ENCODE measurements at places on chromosomes 5 and 9. TPM values are rescaled to one million over a fixed set of nuclear protein-coding genes. Genes with fewer than 3 reads are reported as not detected.
A peak's percentile ranks its signal among the peaks of the same experiment; 100 is the strongest.

TEK gene
- not detected for polyA plus RNA-seq

GRCh38 chr9:79382044-79382443, 189.7 kb upstream of the TLE4 start:
- H3K4me3 ChIP-seq: no peak overlapping the region
- H3K4me1 ChIP-seq: no peaks in the 10 kb centered on the region
- no peak for DNase-seq
- no peak overlapping the region for H3K27ac ChIP-seq
- H3K36me3 ChIP-seq: no peaks in the 10 kb centered on the region

GDNF gene
- polyA plus RNA-seq: not detected

- H3K36me3 ChIP-seq: no peaks in the 10 kb centered on the region
Observed at GRCh38 chr9:22446950-22447617, 460 bp downstream of the DMRTA1 start.

PCDHB4 gene
- not detected for polyA plus RNA-seq

NFIB gene
- not detected for polyA plus RNA-seq

FCHO2 gene
- 9.9 TPM for polyA plus RNA-seq

DNA sequence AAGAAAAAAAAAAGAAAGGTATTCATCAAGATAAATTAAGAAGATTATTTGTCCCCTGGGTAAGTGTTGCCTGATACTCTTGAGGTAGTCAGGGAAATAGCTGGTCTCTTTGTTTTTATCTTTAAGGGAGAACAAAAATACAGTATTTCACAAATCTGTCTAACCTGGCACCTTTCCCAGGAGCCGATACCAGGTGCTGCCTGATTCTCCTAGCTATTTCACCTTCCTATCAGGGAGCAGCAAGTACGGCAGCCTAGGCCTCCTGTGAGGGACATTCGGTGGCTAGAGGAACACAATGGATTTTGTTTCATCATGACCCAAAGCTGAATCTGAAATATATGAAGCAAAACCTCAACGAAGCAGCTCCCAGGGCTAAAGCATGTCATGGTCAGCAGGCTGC, 86.0 kb downstream of the TARS1 start:
- DNase-seq: no peak
- H3K27ac ChIP-seq: no peak overlapping the region
- no peaks in the 10 kb centered on the region for H3K4me1 ChIP-seq
- H3K36me3 ChIP-seq: no peaks in the 10 kb centered on the region

GRCh38 chr5:154251529-154251928, 61.0 kb downstream of the GALNT10 start:
- H3K27ac ChIP-seq: no peak overlapping the region
- H3K4me1 ChIP-seq: no peaks in the 10 kb centered on the region
- no peaks in the 10 kb centered on the region for H3K36me3 ChIP-seq

- DNase-seq: no peak
- no peaks in the 10 kb centered on the region for H3K27me3 ChIP-seq
- no peak overlapping the region for H3K4me3 ChIP-seq
- H3K36me3 ChIP-seq: no peaks in the 10 kb centered on the region
- no peak overlapping the region for H3K27ac ChIP-seq
Observed at GRCh38 chr9:131835151-131835910, 95.5 kb upstream of the RAPGEF1 start.

GRCh38 chr5:122871661-122872060, 26.2 kb downstream of the SNX24 start:
- no peaks in the 10 kb centered on the region for H3K27me3 ChIP-seq
- DNase-seq: no peak
- peaks cover 16% of the 10 kb centered on the region for H3K36me3 ChIP-seq
- H3K4me3 ChIP-seq: no peak overlapping the region
- H3K4me1 ChIP-seq: peaks cover 8% of the 10 kb centered on the region

IRX2 gene
- not detected for polyA plus RNA-seq

- no peak overlapping the region for H3K4me3 ChIP-seq
- DNase-seq: no peak
- no peaks in the 10 kb centered on the region for H3K4me1 ChIP-seq
Observed at GRCh38 chr9:126304207-126304970, 22.2 kb upstream of the MVB12B start.

- no peaks in the 10 kb centered on the region for H3K27me3 ChIP-seq
- no peaks in the 10 kb centered on the region for H3K36me3 ChIP-seq
- no peak overlapping the region for H3K27ac ChIP-seq
- H3K4me3 ChIP-seq: no peak overlapping the region
- DNase-seq: no peak
Observed at GRCh38 chr5:3376611-3377010, 219.0 kb upstream of the IRX1 start.

ZBTB6 gene
- polyA plus RNA-seq: 1.7 TPM

DNA sequence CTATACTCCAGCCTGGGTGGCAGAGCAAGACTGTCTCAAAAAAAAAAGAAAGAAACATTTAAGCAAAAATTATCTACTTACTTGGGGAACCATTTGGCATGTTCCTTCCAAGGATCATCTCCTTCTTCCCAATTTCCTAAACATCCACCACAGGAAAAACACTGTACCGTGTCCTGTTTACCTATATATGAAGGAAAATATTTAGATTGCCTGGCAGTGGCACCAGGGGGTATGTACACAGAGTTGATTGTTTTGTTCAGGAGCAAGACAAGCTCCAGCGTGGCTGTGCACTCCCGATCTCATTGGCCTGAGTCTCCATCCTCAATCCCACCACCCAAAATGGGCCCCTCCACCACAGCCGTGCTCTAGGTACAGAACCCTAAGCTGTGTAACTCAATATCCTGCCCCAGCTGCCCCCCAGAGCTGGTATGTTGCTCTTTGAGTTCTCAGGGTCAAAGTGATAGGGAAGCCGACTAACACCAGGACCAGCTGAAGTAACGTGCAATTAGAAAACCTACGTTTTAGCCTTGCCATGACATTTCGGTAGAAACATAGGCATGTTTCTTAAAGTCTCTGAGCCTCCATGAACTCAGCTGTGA, 13.8 kb downstream of the NAIP start:
- no peak overlapping the region for H3K4me3 ChIP-seq
- H3K36me3 ChIP-seq: peaks cover 53% of the 10 kb centered on the region
- H3K4me1 ChIP-seq: peaks cover 12% of the 10 kb centered on the region

DNA sequence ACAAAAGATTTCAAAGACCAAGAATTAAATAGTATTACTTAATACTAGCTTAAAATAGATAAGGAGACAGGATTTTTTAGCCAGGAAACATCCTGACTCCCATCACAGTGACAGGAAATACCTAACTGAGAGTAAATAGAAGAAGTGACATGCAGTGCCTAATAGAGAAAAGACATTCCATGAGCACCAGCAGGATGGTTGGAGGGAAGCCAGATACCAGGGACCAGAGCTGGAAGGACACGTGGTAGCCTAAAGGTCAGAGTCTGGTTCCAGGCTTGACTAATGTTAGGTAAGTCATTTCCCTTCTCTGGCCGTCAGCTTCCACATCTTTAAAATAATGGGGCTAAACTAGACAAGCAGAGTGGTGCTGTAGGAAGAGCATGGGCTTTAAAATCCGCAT, 41.6 kb downstream of the CDK5RAP2 start:
- no peaks in the 10 kb centered on the region for H3K4me1 ChIP-seq
- peaks cover 67% of the 10 kb centered on the region for H3K36me3 ChIP-seq
- H3K4me3 ChIP-seq: no peak overlapping the region
- no peaks in the 10 kb centered on the region for H3K27me3 ChIP-seq
- no peak overlapping the region for H3K27ac ChIP-seq
- DNase-seq: no peak

DNA sequence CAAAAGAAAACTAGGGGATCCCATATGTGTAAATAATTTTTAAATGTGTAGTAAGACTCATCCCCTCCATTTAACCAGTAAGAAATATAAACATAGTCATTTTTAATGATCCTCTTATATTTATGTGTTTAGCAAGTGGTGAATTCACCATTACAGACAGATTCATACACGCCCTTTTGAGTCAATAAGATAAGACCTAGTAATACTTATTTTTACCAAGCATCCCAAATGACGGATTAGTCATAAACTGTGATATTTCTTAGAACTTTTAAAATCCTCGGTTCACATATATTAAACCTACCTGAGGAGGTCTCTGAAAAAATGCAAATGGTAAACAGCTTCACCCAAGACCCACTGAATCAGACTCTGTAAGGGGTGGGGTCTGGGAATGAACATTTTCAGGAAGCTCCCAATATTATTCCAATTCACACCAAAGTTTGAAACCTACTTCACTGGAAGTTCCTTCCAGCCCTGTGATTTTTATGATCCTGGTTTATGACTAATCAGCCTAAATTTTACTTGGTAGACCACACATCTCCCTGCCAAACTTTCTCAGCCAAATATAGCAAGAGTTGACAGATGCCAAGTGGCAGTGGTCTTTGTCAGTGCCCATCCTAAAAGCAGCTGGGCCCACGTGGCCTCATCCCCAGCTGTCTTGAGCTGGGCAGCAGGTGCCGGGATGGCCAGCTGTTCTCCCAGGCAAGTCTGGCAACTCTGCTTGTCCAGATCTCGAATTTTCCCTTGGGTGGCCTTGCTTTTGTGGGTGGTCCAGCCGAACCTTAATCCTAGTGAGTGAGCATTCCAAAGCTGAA, 559.0 kb upstream of the RGMB start:
- H3K4me1 ChIP-seq: no peaks in the 10 kb centered on the region
- no peak for DNase-seq
- no peaks in the 10 kb centered on the region for H3K36me3 ChIP-seq
- H3K27ac ChIP-seq: no peak overlapping the region

DNA sequence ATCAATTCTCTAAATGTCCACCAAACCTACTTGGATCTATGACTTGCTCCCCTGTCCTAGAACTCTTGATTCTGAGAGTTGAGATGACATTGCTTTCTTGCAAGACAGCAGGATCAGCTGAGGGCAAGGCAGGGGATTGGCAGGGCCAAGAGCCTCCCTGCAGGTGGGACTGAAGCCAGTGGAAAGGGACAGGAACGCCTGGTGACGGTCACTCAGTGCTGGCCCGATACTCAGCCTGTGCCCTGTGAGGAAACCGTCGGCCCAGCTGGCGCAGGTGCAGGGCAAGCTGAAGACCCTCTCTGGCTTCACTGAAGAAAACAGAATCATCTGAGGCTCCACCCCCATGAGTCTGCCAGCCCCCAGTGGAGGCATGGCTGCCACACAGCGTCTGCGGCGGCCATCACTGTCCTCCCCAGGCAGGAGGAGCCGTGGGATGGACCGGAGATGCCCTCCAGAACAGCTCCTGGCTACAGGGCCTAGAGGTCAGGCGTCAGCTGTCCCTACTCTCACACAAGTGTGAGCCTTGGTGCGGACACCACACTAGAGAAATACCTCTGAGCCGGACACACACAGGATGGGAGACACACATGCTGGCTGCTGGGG, 14.7 kb downstream of the UBAC1 start:
- DNase-seq: no peak
- H3K36me3 ChIP-seq: peaks cover 100% of the 10 kb centered on the region
- no peaks in the 10 kb centered on the region for H3K27me3 ChIP-seq
- no peaks in the 10 kb centered on the region for H3K4me1 ChIP-seq
- H3K27ac ChIP-seq: no peak overlapping the region

GRCh38 chr5:42131081-42131480, 206.0 kb downstream of the FBXO4 start:
- H3K36me3 ChIP-seq: no peaks in the 10 kb centered on the region
- no peak overlapping the region for H3K4me3 ChIP-seq
- H3K4me1 ChIP-seq: no peaks in the 10 kb centered on the region
- no peak for DNase-seq

GRCh38 chr9:124449381-124450151, 685 bp upstream of the ADGRD2 start:
- no peak for DNase-seq
- no peak overlapping the region for H3K27ac ChIP-seq
- no peaks in the 10 kb centered on the region for H3K36me3 ChIP-seq
- H3K4me3 ChIP-seq: no peak overlapping the region
- peaks cover 38% of the 10 kb centered on the region for H3K27me3 ChIP-seq

GRCh38 chr5:135560858-135561257, 17.9 kb downstream of the CXCL14 start:
- peaks cover 39% of the 10 kb centered on the region for H3K27me3 ChIP-seq
- DNase-seq: peak; percentile 82
- H3K36me3 ChIP-seq: no peaks in the 10 kb centered on the region
- no peaks in the 10 kb centered on the region for H3K4me1 ChIP-seq
- no peak overlapping the region for H3K4me3 ChIP-seq

DNA sequence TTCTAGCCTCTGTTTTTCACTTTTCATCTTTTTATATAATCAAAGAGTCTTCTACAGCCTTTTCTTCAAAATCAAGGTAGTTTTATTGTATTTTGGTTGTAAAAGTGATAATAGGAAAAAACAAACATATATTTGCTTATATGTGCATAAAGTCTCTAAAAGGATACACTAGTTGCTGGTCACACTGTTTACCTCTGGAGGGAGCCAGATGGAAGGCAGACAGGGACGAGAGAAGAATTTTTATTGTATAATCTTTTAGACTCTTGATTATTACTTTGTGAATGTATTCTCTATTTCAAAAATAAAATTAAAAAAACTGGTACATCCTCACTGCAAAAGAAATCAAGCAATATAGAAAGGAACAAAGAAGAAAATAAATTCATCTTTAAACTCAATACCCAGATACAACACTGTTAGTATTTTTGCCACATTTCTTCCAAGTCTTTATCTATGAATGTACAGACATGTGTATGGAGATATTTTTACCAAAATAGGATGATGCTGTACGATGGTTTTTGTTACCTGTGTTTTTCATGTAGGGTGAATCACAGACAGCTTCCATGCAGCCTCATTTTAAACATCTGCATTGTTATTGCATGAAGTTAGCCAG, 6.1 kb upstream of the RNF183 start:
- no peaks in the 10 kb centered on the region for H3K4me1 ChIP-seq
- no peak overlapping the region for H3K4me3 ChIP-seq

LRRC19 gene
- not detected for polyA plus RNA-seq

GRCh38 chr5:137035480-137035878, 463.6 kb downstream of the SPOCK1 start:
- no peak overlapping the region for H3K27ac ChIP-seq
- H3K4me1 ChIP-seq: no peaks in the 10 kb centered on the region

DNA sequence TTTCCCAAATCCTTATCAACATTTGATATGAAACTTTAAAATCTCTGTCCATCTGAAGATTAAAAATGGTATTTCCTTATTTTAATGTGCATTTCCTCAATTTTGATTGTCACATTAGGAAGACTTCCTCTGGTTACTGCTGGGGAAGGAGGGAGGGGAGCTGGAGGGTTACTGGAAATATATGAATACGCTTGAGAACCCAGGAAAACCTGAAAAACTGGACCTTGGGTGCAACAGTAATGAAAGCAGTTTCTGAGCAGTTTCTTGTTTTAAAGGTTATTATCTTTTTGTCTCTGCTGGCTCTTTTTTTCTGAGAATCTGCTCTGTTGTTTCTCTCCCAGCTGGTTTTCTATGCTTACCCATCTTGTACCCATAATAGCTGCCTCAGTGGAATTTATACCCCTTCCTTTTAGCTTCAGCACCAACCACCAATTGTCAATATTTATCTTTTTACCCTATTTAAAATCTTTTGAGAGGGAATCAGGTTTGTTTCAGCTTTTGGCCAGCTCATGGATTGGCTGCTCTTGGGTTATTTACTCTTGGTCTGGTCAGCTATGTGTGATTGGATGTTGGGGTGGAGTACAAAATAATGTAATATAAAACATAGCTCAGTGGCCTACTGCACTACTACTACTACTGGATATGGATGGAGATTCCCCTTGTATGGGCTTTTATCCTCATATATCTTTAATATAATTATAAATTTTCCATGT, 67.4 kb downstream of the UNC13B start:
- no peak overlapping the region for H3K4me3 ChIP-seq
- no peak for DNase-seq
- no peak overlapping the region for H3K27ac ChIP-seq
- H3K4me1 ChIP-seq: no peaks in the 10 kb centered on the region
- H3K36me3 ChIP-seq: no peaks in the 10 kb centered on the region
